ENCODE measurements at places on chromosomes 13 and 19. TPM values are rescaled to one million over a fixed set of nuclear protein-coding genes. Genes with fewer than 3 reads are reported as not detected.

IL4I1 gene
- total RNA-seq, result not detected

CYP4F3 gene
- 0.25 TPM for total RNA-seq

ZNF493 gene
- total RNA-seq, result 86.5 TPM

NECTIN2 gene
- total RNA-seq, result 19.4 TPM

NAPSA gene
- total RNA-seq, result 0.25 TPM

SELENOV gene
- not detected for total RNA-seq

NTF4 gene
- not detected for total RNA-seq

ZNF552 gene
- 6.1 TPM for total RNA-seq

DCT gene
- 2.2 TPM for total RNA-seq

TGFBR3L gene
- total RNA-seq, result 0.74 TPM

SIGLECL1 gene
- total RNA-seq, result not detected

RNF113B gene
- not detected for total RNA-seq

CYP2F1 gene
- total RNA-seq, result not detected

TIMM29 gene
- total RNA-seq, result 23.8 TPM

FGF9 gene
- total RNA-seq, result 12.5 TPM

ZNF726 gene
- 7.6 TPM for total RNA-seq
